Occipital lobe (tissue), 3 donors: ENCODE measurements at places on chromosomes 6 and 20. TPM values are rescaled to one million over a fixed set of nuclear protein-coding genes. Genes with fewer than 3 reads are reported as not detected.

GRCh38 chr6:22732176-22732970 is 163.0 kb downstream of the HDGFL1 start:
- DNase-seq, result no peak

DNA sequence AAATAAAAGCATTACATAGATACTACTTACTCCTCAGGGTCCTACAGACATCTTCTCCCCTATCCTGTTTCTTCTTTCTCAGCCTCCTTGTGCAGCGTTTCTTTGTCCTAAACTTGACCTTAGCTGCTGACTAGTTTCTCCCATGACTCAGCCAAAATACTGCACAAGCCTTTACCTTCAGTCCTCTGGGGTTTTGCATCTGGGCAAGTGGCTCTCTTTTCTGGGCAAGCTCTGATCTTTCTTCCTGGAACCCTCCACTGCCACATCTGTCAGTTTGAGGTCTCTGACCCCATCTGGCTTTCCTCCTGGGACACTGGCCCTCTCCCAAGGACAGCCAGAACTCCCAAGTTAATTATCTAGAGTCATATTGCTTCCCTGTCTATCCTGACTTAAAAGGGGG is 838.4 kb downstream of the DHX35 start:
- no peak for DNase-seq

- no peak for DNase-seq
These were observed 128.5 kb upstream of the SALL4 start for GRCh38 chr20:51930775-51931174.

GRCh38 chr6:155883741-155884140 is 428.1 kb upstream of the NOX3 start:
- no peak for DNase-seq

Gene BHLHE23
- total RNA-seq, result not detected

DNA sequence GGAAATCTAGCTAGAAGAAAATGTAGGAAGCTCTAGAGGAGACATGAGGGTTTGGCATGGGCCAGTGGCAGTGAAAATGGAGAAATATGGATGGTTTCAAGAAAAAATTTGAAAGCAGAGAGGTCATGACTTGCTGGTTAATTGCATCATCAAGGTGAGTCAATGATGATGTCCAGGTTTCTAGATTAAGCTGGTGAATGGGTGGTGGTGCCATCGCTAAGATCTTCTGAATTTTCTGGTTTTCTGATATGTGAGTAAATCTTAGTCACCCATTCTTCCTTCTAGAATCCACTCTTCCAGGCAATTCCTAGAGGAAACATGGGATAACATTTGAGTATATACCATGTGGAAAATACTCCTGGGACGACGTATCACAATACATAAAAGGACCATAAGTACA is 25.0 kb downstream of the SH3BGRL2 start:
- DNase-seq, result no peak

GRCh38 chr6:100057941-100058340 is 63.9 kb upstream of the MCHR2 start:
- DNase-seq, result no peak

DNA sequence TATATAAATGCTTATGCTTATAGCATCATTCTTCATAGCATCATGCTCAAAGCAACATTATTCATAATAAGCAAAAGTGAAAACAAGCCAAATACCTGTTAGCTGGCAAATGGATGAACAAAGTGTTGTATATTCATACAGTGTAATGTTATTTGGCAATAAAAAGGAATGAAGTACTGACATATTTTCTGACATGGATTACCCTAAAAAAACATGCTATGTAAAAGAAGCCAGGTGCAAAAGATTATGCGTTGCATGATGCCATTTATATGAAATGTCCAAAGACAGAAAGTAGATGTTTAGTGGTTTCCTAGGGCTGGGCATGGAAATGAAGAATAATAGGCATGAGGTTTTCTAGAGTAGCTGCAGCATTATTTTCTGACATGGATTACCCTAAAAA is 77.1 kb downstream of the GFRA4 start:
- DNase-seq, result no peak

DNA sequence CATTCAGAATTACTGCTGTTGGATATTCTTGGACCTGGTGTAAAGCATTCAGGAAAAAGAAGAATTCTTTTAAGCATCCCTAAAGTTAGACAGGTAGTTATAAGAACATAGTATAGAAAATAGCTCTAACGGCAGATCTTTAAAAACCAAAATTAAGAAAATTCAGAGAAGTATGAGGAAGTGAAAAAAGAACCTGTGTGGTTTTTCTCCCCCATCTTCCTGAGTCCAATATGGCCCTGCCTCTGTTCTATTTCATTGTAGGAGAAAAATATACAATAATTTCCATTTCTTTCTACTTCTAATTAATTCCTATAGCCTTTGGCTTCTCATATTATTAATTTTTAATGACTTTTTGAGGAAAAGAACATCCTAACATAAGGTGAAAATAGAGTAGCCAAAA is 47.1 kb downstream of the FHL5 start:
- no peak for DNase-seq

Gene CD93
- 13.6 TPM for total RNA-seq

Gene SAYSD1
- total RNA-seq, result 31.2 TPM

Gene OOEP
- total RNA-seq, result not detected

GRCh38 chr20:16064989-16065707 is 508.1 kb downstream of the KIF16B start:
- DNase-seq, result no peak

Gene HRH3
- total RNA-seq, result 0.47 TPM

GRCh38 chr6:86869500-86869899 is 67.8 kb upstream of the HTR1E start:
- DNase-seq, result no peak

GRCh38 chr20:53468587-53468986 is 125.1 kb downstream of the ZNF217 start:
- no peak for DNase-seq

Gene ECT2L
- 0.31 TPM for total RNA-seq

Gene MYH7B
- total RNA-seq, result under 0.01 TPM

Gene NHLRC1
- 2.8 TPM for total RNA-seq

- DNase-seq, result peak; percentile 73
These were observed at the start of gene GGT7 for GRCh38 chr20:34872622-34873224. GGT7 (minus strand) TSS chr20:34872856; CDS start chr20:34872815, 41 bp downstream.

Gene CARMIL1
- total RNA-seq, result 30.4 TPM

Gene SNRPB
- total RNA-seq, result 43.5 TPM

- no peak for DNase-seq
These were observed 402.8 kb downstream of the PKHD1 start for GRCh38 chr6:51684603-51685002.

DNA sequence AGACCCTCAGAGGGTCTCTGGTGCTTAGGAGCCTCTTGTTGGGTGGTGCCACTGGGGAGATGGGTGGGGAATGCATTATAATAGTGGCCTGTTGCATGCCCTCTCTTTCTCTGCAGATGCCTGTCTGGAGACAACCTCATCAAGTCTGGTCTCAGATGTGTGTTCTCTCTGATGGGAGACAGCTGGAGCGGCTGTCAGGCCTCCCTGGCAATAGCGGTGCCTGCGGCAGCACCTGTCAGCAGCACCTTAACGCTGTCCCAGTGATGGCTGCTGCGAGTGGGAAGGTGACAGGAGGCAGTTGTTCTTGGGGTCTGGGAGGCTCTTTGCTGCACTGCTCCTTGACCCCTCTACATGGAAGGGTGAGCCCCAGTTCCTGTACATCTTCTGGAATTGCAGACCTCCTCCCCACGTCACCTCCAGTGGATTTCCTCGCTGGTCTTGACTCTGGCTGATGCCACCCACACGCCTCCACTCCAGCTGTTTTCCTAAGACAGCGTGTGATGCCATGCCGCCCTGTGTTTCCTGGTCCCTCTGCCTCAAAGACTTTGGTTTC is 63.3 kb upstream of the BLCAP start:
- no peak for DNase-seq

- DNase-seq, result no peak
These were observed 122.3 kb downstream of the BANF2 start for GRCh38 chr20:17822039-17822438.

Gene SCUBE3
- 1.7 TPM for total RNA-seq

- DNase-seq, result no peak
These were observed 711.3 kb upstream of the GJE1 start for GRCh38 chr6:141421378-141421777.

GRCh38 chr6:69489970-69490369 is 306.8 kb downstream of the LMBRD1 start:
- DNase-seq, result no peak

DNA sequence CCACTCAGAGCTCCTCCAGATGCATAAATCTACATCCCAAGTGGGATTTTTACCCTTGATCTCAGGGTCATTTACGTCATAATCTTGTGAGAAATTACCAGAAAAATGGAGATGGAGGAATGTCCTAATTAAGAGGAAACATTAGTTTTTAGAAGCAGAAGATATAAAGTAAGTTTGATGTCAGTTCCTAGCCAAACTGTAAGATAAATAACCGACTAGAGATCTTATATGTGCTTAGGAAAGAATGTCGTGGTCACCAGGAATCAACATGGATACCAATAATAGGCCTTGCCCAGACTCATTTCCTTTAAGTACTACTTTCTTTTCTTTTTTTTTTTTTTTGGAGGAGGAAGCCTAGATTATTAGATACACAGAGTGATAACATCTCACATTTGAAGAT is 186.9 kb downstream of the UTRN start:
- no peak for DNase-seq

GRCh38 chr6:33977606-33978411 is 168.1 kb downstream of the GRM4 start:
- DNase-seq, result no peak

DNA sequence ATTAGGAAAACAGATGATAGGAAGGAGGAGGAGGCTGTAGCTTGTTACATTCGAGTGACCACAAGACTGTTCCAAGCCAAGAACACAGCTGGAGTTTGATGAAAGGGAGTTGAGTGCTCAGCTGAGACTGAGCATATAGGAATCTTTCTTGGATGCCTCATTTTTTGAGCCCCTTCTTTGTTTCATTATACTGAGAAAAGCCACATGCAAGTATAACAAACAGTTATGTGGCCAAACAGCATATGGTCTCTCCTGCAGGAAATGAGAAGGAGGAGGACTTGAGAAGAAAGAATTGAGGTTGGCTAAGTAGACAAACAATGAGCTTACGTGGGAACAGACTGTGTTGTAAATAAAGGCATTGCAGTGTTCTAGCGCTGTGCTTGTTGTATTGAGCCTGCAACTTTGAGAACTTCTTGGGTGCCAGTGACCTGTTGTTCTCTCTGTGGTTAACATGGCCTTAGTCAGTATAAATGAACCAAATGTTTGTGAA is 78.3 kb downstream of the AKAP7 start:
- no peak for DNase-seq

GRCh38 chr6:139580592-139581484 is 206.4 kb upstream of the CITED2 start:
- DNase-seq, result no peak

Gene BFSP1
- total RNA-seq, result 0.31 TPM

Gene DPPA5
- total RNA-seq, result not detected

Gene OPN5
- total RNA-seq, result not detected

Gene DUSP15
- total RNA-seq, result 3.0 TPM

DNA sequence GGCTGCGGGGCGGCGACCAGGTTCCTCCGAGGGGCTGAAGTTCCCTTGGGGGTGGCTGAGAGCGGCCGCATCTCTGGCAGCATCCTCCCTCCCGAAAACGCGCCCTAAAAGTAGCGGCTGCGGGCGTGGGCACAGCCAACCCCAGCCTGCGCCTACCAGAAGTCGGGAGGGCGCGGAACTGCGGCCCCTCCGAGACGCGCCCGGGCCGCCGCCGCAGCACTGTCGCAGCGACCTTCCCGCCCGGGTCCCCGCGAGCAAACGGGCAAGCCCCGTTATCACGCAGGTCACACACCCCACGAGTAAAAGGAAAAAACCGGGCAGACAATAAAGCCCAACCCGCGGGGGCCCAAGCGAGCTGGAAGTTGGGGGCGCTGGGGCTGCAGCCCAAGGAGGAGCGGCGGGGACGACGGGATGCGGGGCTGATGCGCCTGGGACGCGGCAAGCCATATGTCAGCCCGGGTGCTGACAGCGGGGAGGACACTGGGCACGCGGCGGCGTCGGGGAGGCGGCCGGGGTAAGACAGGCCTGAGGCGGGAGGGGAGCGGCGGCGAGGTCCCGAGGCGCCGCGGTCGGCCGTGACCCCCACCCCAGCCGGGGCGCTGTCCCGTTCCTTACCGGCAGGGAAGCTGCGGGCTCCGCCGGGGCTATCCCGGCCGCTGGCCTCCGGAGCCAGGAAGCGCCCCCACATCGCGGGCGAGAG is 659 bp downstream of the CEP85L start:
- peak; percentile 60 for DNase-seq

- no peak for DNase-seq
These were observed 16.4 kb downstream of the MYT1 start for GRCh38 chr20:64180673-64181072.

DNA sequence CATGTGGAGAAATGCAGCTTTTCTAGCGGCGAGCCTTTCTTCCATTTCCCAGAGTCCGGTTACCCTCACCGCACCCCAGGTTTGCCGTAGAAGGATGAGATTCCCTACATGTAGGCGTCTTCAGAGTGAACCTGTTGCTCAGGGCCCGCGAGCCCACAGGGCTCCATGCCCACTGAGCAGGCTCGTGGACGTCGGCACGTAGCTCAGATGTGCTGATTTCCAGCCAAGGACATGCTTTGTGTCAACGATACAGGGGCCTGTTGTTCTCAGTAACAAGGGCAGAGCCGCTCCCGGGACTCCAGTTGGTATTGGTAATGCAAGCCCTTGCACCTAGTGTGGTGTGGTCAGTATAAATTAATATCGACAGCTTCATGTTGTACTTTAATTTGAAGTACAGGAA is 159.6 kb downstream of the MTHFD1L start:
- peak; percentile 27 for DNase-seq

- DNase-seq, result no peak
These were observed 316.6 kb downstream of the CDKAL1 start for GRCh38 chr6:20850686-20851416.

- no peak for DNase-seq
These were observed 7.7 kb upstream of the ZNF334 start for GRCh38 chr20:46520976-46521579.

- no peak for DNase-seq
These were observed 36.8 kb upstream of the KLHL31 start for GRCh38 chr6:53702316-53702715.

DNA sequence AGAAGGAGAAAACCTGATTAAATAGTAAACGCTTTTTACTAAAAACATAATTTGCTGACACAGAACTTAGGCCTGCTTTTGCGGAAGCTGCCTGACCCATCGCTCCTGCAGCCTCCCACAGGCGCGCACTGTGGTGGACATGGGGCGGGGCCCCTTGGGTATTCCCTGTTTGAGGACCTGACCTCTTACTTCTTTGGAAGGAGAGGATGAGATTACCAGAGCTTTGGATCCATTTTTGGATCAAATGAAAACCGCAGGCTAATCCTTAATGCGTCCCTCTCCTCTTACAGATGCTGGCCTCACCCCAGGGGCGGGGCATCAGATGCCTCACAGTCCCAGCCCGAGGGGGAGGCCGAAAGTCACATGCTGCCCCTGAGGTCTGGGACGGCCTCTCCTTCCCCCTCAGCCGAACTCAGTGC is 151.0 kb downstream of the SCML4 start:
- no peak for DNase-seq
